ENCODE measurements at places on chromosomes 2 and 18. TPM values are rescaled to one million over a fixed set of nuclear protein-coding genes. Genes with fewer than 3 reads are reported as not detected.

TEKT4 gene
- not detected for total RNA-seq

NEU4 gene
- 0.10 TPM for total RNA-seq

DES gene
- total RNA-seq, result not detected

SOWAHC gene
- total RNA-seq, result not detected

EIF5B gene
- total RNA-seq, result 52.3 TPM

HSBP1L1 gene
- total RNA-seq, result 0.98 TPM

PHOSPHO2 gene
- total RNA-seq, result 6.3 TPM

- no peak for DNase-seq
Measured at GRCh38 chr2:161055289-161055688, 104.9 kb upstream of the TANK start.

DNA sequence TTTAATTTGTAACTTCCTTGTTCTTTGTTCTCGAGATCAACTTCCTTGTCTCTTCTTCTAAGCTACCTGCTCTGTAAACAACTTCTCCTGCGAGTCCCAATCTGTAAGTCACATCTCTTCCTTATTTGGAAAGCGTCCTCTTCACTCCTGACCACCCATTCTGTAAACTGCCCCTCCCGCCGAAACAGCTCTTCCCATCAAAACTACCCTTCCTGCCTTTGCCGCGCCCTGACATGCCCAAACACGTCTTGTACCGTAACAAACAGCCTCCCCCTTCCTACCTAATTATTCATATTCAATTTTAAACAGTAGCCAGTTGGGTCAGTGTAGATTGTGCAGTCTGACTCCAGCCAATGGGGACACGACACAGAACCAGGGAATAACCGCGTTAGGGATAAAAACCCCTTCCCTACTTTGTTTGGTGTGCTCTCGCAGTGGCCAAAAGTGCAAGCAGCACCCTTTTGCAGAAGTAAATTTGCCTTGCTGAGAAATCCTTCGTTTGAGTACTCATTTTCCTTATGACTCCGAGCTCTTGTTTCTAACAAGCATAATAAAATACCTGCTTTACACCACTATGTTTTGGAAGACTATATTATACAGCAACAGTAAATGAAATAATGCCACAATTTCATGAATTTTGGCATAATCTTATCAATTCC lies 39.8 kb downstream of the PIAS2 start:
- DNase-seq, result no peak

DNA sequence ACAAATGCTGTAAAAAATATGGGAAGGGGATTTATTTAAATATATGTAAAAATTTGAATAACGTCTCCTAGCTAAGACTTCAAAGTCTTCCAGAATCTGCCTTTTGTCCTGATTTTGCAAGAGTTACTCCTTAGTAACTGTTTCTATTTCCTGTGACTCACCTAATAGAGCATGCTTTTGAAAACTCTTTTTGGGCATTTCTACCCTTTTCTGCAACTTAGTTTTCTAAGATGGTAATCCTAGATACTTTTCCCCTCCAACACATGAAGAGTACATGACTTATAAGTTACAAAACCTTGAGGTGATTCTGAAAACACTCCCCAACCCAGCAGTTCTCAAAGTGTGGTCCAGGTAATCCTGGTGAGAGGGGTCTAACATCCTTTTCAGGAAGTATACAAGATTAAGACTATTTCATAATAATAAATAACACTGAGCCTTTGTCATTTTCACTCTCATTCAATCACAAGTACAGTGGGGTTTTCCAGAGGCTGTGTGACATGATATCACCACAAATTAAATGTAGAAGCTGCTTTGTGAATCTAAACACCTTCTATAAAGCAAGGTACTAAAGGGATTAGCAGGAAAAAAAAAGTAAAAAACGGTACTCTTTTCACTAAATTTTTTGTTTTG lies 31.9 kb downstream of the PPP4R3B start:
- no peak for DNase-seq

DNA sequence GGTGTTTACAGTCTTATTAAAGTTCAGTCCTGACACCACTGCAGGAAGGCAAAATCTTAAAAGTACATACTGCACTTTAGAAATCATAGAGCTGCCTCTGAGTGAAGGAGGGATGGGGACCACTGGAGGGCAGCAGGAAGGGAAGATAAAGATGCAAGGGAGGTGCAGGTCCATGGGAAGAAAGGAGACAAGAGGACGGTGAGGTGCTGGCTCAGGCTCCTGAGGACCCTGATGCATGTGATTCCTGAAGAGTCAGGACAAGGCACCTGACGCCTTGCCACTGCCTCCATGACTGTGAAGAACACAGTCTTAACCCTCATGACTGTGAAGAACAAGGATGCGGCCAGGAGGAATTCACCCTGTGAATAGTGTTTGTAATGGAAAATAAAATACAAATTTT lies 116.2 kb upstream of the NPAS2 start:
- no peak for DNase-seq

- no peak for DNase-seq
Measured at GRCh38 chr18:38709122-38709521, 1143.5 kb upstream of the CELF4 start.

DNA sequence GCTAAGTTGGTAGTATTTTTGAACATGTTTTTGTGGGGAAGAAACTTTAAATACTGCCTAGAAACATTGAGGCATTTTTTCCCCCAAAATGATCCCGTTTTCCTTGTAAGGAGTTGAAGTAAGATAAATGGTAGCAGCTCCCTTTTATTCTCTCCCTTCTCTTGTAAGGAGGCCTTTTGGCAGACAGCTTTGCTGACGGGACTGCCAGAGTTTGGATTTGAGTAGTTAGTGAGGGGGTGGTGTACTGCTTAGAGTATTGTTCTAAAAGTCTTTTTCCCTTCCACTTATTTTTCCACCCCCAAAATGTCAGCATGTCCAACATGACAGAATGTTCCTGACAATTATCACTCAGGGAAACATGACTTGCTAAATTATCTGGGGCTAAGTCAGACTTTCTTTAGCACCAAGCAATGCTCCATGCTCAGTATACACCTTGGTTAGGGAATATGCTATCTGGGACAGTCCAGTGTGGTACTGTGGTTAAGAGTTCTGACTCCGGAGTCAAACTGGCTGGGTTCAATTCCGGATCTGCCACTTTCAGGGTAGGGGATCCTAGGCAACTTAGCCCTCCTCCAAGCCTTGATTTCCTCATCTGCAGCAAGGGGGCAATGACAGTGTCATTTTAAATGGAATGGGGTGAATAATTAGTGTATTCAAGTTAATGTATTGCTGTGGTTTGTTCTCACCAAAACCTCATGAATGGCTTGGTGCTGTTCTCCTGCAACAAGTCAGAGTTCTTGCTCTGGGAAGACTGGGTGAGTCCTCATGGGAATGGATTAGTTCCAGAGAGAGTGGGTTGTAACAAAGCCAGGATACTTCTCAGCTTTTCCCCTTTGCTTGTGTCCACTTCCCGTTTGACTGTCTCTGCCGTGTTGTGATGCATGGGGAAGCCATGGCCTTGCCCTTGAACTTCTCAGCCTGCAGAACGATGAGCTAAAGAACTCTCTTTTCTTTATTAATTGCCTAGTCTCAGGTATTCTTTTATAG lies 116.2 kb downstream of the TANC1 start:
- no peak for DNase-seq

- DNase-seq, result no peak
Measured at GRCh38 chr2:136217996-136218395, 100.0 kb upstream of the CXCR4 start.

- DNase-seq, result no peak
Measured at GRCh38 chr2:58203018-58203417, 38.1 kb downstream of the FANCL start.

DNA sequence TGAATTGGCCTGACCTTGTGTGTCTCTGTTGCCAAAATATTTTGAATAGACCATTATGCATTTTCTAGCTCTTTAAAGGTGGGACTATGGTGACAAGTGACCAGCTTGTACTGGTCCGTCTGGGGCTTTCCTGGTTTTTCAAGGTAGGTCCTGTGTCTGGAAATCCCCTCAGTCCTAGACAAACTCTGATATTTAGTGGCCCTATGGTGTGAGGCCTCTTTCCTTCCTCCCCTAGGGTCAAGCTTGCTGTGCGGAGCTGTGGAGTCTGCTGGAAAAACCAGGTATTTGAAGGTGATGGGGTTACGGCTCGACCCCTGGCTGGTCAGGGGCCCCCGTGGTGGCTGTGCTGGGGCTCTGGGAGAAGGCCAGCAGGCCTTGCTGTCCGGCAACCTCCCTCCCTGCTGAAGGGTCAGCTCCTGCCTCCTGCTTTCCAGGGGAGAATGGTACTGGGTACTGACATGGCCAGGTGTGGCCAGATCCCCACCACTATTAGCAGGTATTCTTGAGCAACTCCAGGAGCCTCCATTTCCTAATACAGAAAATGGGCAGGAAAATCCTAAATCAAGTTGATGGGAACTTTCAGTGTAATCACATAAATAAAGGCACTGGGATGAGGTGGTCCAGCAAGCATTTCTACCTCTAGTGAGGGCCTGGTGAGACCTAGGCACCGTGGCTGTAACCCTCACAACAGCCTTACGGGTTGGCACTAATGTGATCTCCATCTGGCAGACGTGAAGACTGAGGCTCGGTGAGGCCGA lies 86.2 kb upstream of the HS6ST1 start:
- DNase-seq, result no peak

GRCh38 chr2:102891296-102891695 lies 129.5 kb downstream of the TMEM182 start:
- DNase-seq, result no peak

GRCh38 chr2:40480596-40480995 lies 28.7 kb upstream of the SLC8A1 start:
- no peak for DNase-seq

DNA sequence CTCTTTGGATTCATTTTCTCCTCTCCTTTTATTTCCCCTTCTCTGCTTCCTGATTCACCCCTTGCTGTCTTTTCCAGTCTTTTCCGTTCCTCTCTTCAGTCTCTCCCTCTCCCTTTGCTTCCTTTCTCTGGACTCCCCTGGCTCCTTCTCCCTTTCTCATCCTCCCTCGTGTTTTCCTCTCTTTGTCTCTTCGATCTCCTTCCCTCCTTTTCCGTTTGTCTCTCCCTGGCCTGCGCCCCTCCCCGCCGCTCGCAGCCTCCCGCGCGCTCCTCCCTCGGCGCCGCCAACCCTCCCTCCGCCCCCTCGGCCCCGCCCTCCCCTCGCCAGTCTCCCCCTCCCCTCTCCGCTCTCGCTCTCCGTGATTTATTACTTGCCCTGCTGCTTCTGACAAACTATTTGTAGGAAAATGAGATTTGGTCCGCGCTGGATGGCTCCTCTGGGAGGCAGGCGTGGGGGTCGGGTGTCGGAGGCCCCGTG lies 46.0 kb upstream of the PAX8 start:
- no peak for DNase-seq

- no peak for DNase-seq
Measured at GRCh38 chr18:22734791-22735627, 198.1 kb upstream of the RBBP8 start.

DNA sequence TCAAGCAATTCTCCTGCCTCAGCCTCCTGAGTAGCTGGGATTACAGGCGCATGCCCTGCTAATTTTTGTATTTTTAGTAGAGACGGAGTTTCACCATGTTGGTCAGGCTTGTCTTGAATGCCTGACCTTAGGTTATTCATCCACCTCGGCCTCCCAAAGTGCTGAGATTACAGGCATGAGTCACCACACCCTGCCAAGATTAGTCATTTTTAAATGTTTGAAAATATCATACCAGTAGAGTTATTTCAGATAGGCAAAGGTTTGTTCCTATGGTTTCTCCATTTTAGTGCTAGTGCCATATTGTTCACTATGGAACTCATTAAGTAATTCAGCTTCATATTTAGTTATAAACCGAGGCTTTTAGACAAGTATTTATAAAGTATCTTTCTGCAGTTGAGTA lies 52.3 kb downstream of the HIBCH start:
- no peak for DNase-seq

DNA sequence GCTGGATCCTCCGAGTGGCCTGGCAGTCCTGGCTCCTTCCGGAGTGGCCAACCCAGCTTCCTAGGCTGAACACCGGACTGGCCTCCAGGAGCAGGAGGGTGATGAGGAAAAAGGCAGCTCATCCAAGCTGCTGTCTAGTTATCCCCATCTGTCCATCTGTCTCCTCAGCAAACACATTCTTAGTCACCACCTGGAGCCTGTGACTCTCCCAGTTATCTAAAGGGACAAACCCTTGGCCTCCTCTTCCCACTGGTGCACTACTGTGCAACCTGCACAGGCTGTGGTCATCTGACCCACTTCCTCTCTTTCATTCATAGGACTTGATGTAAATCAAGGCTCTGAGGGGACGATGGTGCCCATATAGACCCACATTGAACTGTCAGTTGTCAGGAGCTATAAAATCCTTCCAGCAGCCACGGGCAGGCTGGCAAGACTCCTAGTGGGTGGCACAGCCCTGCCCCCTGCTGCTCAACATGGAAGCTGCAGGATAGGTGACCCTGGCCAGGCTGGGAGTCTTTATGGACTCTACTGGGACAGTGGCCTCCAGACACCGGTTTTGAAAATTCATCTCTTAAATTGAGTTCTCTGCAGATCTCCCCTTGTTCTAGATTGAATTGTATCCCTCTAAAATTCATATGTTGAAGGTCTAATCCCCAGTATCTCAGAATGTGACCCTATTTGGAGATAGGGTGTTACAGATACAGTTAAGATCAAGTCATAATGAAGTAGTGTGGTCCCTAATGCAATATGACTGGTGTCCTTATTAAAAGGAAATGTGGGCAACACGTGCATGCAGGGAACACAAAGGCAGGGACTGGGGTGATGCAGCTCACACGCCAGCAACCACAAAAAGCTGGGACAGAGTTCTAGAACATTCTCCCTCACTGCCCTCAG lies 29.3 kb upstream of the DUSP2 start:
- peak; percentile 76 for DNase-seq

DNA sequence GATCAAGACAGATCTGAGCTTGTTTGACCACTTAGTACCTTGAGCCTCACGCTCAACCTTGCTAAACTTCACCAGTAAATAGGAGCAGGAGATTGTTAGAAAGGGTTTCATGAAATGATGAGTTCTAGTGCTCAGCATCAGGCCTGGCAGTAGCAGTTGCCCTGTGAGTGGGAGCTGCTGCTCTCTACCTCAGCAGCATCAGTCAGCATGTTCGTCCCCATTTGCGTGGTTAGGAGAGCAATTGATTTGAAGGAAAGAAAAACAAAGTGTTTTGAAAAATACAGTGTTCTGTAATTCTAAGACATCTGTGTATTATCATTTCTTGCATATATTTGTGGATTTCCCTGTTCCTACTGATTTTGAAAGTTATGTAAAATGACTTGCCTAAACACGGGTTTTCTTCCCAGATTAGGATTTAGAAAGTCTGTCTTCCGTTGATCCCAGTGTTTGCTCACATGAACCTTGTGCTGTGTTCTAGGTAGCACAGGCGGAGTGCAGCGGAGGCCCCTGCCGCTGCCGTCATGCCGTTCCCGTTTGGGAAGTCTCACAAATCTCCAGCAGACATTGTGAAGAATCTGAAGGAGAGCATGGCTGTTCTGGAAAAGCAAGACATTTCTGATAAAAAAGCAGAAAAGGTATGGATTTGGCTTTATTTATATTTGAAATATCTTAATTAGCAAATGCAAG lies 47.0 kb downstream of the CAB39 start:
- no peak for DNase-seq

DNA sequence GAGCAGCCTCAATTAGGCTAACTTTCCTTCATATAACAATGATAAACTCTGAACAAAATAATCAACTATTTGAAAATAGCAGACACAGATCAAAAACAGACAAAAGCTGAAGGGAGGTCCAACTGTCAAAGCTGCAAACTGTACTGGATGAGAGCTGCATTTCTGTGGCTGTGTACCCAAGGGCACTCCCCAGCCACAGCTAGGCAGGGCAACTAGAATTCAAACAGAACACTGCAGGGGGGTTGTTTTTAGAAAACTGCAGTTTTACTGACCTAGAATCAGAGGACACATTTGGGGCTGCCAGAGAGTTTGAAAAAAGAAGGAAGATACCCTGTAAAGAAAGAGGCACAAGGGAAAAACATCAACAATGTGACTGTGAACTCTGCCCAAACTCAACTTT lies 56.8 kb downstream of the SMAD2 start:
- DNase-seq, result no peak

All from activated B cell treated with CpG ODN at 0.5 μM for 24 hours (primary cell).